ENCODE measurements at places on chromosomes 3 and 15. TPM values are rescaled to one million over a fixed set of nuclear protein-coding genes. Genes with fewer than 3 reads are reported as not detected.
A peak's percentile ranks its signal among the peaks of the same experiment; 100 is the strongest.

Gene SGO1
- total RNA-seq: 22.5 TPM

Gene CCDC80
- 58.4 TPM for total RNA-seq

Gene MYRIP
- total RNA-seq: 0.11 TPM

Gene HYAL3
- 1.6 TPM for total RNA-seq

Gene EHD4
- 26.8 TPM for total RNA-seq

Gene COLQ
- total RNA-seq: not detected

Gene P2RY1
- total RNA-seq: under 0.01 TPM

Gene MRPS22
- total RNA-seq: 103 TPM

Gene BOC
- 2.8 TPM for total RNA-seq

Gene SPATA12
- not detected for total RNA-seq

Gene HTR3C
- not detected for total RNA-seq

Gene PDHB
- 154 TPM for total RNA-seq

Gene GOLGA8M
- 1.6 TPM for total RNA-seq

Gene PAQR9
- not detected for total RNA-seq

Gene FAM3D
- not detected for total RNA-seq

Gene CCDC14
- total RNA-seq: 52.8 TPM

DNA sequence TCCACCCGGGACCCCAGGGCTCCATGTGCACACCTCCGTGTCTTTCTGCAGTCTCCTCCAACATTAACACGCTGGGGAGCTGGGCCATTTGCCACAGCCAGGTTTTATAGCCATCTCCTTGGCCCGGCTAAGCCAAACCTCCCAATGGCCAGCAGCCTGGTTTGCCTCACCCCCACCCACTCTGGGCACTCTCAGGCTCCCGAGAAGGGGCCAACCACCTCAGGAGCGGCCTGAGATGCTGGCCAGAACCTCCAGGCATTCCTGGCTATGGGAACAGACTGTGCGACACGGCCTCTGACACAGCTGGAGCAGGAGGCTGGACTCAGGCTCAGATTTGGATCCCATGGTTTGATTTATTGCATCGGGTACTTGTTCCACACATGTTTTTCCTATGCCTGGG lies 289.7 kb downstream of the RPLP1 start:
- DNase-seq: no peak

DNA sequence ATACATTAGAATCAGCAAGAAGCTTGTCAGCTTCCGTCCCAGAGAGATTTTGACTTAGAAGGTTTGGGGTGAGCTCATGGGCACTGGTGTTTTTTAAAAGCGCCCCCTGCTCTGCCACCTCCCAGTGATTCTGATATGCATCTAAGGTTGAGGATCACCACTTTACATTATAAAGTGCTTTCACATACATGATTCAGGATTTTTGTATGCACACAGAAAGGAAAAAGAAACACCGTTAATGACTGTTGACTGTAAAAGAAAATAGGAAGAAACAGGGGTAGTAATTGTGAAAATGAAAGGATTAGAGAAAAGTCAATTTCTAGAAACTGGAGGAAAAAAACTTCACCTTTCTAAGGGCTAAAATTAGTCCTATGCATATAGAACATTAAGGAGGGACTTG lies 104.9 kb upstream of the ZBED2 start:
- DNase-seq: no peak

- DNase-seq: no peak
These were observed 464.0 kb upstream of the CCDC54 start for GRCh38 chr3:106913111-106913698.

GRCh38 chr15:27844018-27844666 lies 255.0 kb downstream of the OCA2 start:
- DNase-seq: no peak

DNA sequence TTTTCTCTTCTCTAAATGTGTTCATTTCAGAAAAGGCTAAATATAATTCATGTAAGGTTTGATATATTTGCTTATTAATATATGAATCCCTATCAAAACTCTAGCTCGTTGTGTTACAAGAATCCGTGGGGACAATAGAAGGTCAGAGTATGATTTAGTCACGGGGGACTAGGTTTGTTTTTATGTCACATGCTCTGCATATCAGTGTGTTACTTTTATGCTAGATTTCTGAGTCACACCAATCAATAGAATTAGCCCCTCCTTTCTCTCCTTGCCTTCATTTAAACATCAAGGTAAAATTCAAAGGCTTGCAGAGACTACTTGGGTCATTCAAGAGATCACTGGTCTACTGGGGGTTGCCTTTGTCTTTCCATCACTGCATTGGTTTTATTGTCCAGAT lies 636.1 kb downstream of the NR2F2 start:
- DNase-seq: no peak

DNA sequence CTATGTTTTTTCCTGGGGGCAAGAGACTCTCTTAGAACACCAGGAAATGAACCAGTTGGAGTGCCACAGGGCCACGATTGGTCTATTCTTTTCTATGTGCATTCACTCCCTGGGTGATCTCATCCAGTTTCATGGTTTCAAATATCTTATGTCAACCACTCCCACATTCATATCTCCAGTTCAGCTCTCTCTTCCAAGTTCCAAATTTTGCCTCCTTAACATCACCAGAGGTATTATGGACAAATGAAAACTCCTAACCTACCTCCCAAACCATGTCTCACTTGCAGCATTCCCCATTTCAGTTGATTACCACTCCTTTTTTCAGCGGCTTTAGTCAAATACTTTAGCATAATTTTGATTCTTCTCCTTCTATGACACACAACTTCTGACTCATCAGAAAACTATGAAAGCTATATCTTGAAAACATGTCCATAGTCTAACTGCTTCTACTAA lies 203.1 kb upstream of the SEMA6D start:
- peak; percentile 57 for DNase-seq

DNA sequence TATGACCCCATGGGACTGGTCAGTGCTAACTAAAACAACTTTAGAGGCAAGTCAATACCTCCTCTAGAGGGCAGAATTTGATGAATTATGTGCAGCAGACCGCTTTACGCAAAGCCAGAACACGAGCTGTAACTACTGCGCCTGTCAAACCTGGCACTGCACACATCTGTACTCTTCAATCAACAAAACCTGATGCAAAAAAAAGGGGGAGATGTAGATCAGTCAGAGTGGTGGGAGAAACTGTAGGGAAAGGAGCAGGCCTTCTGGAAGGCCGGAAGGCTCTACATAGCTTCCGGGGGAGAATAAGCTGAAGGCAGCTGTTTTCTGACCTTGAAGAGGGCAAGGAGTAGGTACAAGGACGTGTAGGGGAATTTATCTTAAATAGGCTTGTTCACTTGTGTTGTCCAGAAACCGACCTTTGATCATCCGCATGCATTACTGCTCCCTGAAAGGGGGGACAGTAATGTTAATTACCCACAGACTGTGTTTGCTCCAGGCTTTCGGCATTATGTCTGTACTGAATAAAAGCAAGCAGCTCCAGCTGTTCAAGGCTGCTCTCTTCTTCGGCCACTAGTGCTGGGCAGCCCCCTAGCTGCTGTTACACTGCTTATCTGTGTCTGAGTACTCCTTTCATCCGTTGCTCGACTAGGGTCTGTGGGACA lies 41.0 kb downstream of the GPR160 start:
- no peak for DNase-seq

GRCh38 chr15:69104050-69104750 lies 56.2 kb upstream of the GLCE start:
- no peak for DNase-seq

- DNase-seq: no peak
These were observed 54.1 kb downstream of the MGA start for GRCh38 chr15:41714291-41714690.

GRCh38 chr3:126934031-126934531 lies 48.8 kb upstream of the PLXNA1 start:
- DNase-seq: no peak

DNA sequence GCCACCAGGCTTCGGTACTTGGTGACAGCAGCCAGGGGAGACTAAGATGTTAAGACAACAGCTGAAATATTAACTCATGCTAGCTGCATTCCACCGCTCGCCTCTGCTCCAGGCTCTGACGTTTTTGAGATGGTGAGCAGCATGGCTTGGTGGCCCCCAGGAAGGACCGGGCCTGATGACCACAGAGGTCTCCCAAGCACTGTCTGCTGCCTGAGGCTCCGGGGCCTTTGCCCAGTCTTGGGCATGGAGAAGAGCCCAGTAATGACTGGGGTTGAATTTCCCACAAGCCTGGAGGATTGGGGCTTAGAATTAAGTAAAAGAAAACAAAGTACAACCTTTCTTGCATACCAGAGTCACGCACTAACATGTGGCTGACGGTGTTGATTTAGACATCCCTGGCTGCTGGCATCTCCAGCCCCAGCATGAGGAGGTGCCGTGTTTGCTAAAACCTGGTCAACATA lies 243.6 kb upstream of the LYSMD4 start:
- no peak for DNase-seq

DNA sequence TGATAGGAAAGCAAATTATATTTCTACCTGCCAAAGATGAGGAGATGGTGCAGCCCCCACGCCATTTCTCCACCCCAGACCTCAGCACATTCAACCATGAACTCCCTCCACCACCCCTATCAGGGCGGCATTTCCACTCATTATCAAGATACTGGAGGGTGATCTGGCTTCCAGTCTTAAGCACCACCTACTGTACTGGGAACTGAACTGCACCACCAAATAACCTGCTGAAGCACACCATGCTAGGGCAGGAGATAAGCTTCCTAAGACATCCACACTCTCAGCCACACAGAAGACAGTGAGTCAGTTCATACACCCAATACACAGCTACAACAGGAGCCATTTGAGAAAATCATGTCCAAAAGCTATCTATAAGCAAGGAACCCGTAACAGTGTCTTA lies 98.8 kb downstream of the FGF7 start:
- DNase-seq: no peak

DNA sequence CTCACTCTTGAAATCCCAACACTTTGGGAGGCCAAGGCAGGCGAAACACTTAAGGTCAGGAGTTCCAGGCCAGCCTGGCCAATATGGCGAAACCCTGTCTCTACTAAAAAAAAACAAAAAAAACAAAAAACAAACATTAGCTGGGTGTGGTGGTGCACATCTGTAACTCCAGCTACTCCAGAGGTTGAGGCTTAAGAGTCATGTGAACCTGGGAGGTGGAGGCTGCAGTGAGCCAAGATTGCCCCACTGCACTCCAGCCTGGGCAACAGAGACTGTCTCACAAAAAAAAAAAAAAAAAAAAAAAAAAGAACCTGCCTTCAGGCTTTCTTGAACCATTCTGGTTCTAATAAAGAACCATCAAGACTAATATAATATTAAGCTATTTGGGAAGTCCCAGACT lies 16.5 kb downstream of the ARPP19 start:
- no peak for DNase-seq

GRCh38 chr15:48466079-48466478 lies 134.8 kb downstream of the DUT start:
- no peak for DNase-seq

DNA sequence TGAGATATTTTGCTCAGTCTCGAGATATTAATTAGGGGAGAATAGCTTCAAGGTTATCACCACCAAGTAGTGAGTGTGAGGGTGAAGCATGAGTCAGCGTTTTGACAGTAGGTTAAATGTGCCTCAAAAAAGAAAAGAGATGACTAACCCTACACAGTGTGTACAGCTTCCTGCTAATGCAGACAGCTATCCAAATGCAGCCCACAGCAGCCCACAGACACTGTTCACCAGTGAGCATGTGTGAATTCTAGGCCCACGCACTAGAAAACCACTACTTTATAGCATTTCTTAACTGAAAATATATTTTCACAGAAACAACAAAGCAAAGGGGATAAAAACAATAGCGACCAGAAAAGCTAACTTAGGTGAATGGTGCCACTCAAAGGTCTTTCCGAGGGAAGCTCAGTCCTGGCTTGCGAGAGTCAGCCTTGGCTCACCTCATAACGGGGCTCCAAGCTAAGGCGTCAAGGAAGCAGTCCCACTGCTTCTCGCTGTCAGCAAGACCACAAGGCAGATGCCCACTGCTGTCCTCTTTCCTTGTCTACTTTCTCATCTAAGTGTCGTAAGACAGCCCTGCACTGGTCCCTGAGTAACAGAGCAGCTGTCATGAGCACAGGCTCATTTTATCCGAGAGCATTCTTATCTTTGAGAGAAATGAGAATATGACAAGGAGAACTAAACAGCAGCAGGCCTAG lies 47.6 kb downstream of the TXNRD3 start:
- DNase-seq: peak; percentile 10
